ENCODE measurements at places on chromosomes 1 and 21.
A peak's percentile ranks its signal among the peaks of the same experiment; 100 is the strongest.

DNA sequence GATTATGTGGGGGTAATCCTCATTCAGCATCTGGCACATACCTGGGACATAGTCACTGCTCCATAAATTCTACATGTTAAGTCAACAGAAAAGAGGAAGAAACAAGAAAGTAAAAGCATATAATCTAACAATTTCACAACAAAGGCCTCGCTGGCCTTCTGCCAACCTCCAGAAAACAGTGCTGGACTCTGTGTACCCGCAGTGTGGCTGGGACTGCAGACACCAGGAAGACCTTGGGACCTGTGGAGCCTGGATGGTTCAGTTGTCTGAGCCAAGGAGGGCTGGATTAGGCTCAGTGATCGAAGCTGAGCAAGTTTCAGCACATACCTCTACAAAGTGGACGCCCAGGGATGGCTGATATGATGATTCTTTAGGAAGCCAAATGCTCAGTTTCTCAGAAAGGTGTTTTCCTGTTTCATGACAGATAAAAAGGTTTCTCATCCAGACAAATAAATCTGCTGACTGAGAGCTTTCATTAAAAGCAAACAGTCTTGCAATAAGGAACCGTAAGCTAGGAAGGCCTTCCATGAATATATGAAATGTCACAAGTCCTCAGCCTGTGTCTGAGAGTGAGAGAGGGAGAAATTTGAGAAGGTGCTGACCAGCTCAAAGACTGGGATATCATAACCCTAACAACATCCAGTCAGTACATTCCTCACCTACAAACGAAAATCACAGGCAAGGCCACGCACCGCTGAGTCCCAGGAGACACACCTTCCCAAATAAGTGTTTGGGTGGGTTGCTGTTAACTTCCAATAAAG lies 48.4 kb downstream of the CAPZB start:
- DNase-seq, result peak; percentile 72

DNA sequence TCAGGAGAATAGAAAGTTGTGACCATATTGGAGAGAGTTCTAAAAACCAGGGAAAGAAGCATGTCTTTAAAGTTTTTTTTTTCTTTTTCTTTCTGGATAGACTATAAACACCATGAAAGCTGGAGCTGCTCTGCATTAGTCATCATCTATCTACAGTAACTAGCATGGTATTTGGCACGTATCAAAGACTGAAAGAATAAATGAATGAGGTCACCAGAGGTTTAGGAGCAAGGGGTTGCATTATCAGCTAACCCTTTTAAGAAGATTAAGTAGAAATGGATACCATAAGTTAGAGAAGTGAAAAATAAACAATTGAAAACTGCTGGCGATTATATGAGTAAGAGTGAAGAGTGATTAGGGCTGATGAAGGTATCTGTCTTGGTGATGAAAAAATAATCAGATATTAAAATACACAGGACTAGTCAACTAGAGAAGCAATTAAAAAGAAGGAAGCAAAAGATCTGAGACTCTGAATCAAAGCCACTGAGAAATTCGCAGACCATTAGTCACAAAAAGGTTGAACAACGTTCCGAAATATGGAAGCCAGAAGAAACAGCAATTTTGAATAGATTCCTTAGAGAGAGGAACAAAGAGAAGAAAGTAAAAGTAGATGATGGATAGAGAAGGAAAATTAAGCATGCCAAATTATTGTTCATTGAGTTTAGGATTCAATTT lies 536.4 kb downstream of the DPYD start:
- no peak for DNase-seq

- DNase-seq, result no peak
Observed at GRCh38 chr1:10897981-10898728, 101.7 kb upstream of the CASZ1 start.

DNA sequence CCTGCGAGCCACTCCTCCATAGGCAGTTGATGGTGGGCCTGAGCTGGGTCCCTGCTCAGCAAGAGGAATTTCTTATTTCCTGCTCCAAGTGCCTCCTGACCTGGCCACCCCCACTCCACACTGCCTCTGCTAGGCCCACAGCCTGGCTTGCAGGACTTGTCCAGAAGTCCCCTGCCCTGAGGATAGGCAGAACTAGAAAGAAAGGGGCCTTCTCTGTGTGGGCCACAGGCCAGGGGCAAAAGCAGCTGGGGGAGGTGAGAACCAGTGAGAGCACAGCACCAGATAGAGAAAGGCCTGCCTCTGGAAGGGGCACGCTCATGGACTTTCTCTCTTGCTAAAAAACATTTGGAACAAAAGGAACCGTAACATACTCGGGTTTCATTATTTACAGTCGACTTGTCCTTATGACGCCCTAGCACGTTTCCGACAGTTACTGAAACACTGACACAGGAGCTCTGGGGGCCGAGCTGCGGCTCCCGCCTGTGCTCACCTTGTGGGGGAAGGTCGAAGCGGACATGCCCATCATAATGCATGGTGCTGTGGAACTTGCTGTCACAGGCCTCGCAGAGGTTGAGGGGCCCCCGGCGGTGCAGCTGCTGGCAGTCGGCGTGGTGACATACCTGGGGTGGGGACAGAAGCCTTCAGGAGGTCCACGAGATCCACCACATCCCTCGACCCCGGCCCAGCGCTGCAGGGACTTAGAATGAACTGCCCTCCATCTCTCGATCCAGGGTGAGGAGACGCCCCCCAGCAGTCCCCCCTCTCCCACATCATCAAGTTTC lies 11.3 kb upstream of the TNFRSF25 start:
- no peak for DNase-seq

DNA sequence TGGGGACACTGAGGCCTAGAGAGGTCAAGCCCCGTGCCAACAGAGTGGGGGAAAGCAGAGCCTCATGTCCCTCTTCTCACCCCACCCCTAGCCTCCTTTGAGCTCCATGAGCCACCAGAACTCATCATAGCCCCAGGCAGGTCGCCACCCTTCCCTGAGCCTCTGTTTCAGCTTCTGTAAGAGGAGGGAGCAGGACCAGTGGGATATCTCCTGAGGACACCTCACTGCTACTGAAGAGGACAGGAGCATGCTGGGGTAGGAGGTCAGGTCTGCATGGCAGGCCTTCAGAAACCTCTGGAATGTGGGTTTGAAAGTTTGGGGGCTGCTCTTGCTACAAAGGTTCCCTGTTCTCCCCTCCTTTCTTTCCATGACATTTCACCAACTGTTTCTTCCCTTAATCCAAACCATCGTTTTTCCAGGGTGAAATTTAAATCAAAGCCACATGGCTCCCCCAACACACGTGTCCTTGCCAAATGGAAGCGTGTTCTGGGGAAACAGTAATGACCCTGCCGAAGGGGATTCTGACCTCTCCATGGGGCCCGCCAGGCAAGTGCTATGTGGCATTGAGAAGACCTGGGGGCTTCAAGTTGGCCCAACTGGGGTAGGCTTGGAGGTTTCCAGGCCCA lies 88.1 kb upstream of the RUNX3 start:
- DNase-seq, result no peak

DNA sequence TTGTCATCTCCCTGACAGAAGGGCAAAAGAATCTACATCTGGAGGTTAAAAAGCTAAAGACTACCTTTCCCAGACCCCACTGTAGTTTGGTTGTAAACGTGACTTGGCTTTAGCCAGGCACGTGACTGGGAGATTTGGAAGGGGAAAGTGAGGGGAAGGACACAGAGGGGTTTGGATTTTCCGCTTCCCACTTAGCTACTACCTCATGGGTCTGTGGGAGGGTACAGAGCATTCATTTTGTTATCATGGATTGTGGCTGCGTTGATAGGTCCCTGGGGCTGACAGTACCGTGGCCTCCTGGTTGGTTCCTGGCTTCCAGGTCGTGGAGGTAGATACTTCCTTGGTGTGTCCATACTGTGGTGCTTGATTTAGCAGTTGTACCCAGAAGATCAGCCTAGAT lies 2.6 kb downstream of the CHD1L start:
- DNase-seq, result no peak

DNA sequence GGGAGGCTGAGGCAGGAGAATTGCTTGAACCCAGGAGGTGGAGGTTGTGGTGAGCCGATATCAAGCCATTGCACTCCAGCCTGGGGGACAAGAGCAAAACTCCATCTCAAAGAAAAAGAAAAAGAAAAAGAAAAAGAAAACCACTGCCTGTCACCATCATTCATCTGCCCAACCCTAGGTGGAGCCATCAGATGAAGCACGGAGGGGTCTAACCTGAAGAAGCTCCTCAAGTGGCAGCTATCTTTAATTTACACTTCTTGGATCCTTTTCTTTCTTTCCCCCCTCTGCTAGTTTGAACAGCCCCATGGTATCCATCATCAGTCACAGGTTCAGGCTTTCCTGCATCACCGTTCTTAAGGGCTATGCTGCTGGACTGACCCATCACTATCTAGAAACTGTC lies 57.0 kb downstream of the PLEKHA6 start:
- no peak for DNase-seq

DNA sequence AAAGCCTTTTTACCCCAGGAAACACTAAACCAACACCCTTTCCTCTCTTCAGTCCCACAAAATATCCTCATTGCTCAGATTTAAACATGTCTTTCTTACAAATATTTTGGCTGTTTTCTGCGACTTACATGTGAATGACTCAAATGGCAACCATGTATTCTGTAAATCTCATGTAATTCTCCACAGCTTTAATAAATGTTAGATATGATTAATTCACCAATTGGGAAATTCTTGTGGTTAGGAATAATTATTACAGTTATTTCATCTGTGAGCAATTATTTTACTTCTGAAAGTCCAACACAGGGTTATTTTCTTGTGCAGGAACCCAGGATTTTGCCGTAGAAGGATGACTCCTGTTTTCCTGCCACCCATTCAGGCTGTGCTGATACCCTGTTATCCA lies 431.5 kb downstream of the LMO4 start:
- DNase-seq, result no peak

GRCh38 chr1:160718210-160718609 lies 6.6 kb upstream of the CD48 start:
- no peak for DNase-seq

DNA sequence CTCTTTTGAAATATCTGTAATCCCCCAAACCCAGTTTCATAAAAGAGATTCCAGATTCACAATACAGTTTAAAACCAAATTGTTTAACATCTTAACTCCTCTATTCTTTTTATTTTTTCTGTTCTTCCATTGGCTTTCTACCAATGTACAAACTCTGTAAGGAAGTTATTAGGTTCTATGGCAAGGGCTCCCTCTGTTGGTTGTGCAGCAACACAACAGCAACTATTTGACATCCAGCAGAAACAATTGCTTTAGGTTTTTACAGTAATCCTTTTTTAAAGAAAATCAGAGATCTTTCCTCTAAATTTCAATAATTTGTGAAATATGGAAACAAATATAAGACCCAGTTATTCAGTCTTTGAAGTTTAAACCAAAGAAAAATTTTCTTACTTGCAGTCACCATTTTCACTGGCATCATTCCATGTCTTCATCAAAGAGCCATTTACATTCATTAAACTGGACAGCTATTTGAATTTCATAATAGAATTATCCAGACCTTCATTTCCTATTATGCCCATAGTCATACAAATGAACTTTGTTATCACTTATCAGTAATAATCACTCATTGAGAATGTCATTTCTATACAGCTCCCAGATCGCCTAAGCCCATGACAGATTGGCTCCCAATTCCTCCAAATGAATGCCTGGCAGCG lies 46.5 kb upstream of the RNF11 start:
- DNase-seq, result peak; percentile 66

- DNase-seq, result no peak
Observed at GRCh38 chr1:44941424-44942324, 44.7 kb downstream of the EIF2B3 start.

DNA sequence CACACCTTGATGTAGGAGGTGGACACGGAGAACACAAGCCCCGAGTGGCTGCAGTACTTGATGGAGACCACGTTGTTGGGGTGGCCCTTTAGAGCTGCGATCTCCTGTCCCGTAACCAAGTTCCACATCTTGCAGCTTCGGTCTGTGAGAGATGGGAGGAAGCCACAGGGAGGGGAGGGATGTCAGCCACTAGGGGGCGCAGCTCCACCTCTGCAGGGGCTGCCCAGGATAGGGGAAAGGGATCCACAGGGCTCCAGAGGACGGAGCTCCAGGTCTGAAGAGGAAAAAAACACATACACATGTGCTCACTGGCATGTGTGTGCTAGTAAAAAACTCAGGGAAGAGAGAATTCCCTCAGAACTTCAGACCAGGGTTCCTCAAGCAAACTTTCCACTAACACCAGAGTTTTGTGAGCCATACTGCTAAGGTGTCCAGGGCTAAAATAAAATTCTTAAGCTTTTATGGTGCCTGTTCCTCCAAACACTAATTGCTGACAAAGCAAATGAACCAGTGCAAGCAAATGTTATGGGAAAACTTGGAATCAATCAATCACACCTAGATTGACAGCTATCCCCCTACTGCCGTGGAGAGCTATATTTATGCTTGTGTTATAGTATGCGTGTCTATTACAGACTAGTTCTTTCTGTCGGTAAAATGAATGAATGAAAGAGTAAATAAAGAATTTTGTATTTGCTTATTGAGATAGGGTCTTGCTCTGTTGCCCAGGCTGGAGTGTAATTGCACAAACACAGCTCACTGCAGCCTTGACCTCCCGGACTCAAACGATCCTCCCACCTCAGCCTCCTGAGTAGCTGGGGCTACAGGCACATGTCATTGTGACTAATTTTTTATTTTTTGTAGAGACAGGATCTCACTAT lies 43.7 kb downstream of the KIF21B start:
- peak; percentile 53 for DNase-seq

- no peak for DNase-seq
Observed at GRCh38 chr1:223669003-223669795, 3.7 kb upstream of the CAPN8 start.

Measured in AML-193 (cell line).